Pancreas (tissue), 10 donors: ENCODE measurements at places on chromosomes 2 and 18.

DNA sequence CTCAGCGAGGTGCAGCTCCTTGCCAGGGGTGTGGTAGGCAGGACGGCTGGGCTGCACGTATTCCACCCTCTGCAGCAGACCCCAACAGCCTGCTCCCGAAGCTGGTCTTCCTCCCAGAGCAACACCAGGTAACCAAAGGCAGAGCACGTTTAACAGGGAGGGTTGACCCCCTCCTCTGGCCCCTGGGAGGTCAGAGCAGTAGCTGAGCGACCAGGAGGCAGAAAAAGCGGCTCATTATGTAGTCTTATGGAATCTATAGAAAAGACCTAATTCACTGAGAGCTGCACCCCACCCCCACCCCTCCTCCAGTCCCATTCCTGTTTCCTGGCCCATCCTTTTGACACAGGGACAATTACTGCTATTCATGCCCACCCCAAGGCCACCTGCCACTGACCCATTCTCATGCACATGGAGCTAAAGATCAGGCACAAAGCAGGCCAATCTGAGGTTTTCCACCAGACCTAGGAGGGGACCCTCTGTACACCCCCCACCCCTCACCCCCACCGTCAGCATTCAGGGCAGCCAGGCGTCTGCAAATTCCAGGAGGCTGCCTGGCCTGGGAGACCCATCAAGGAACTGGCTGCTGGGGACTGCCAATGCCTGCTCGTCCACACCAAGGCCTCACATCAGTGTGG lies 60.9 kb upstream of the FZD7 start:
- H3K36me3 ChIP-seq, result no peaks in the 10 kb centered on the region
- H3K4me1 ChIP-seq, result no peaks in the 10 kb centered on the region
- no peak for DNase-seq
- no peak overlapping the region for H3K27ac ChIP-seq
- H3K27me3 ChIP-seq, result no peaks in the 10 kb centered on the region
- no peak overlapping the region for H3K4me3 ChIP-seq

- no peak overlapping the region for H3K4me3 ChIP-seq
- no peaks in the 10 kb centered on the region for H3K36me3 ChIP-seq
- H3K27me3 ChIP-seq, result no peaks in the 10 kb centered on the region
- no peaks in the 10 kb centered on the region for H3K4me1 ChIP-seq
- no peak for DNase-seq
- H3K27ac ChIP-seq, result no peak overlapping the region
These were observed 50.0 kb downstream of the MC4R start for GRCh38 chr18:60322591-60322990.

- no peak overlapping the region for H3K4me3 ChIP-seq
- H3K27me3 ChIP-seq, result no peaks in the 10 kb centered on the region
- no peaks in the 10 kb centered on the region for H3K4me1 ChIP-seq
- DNase-seq, result no peak
These were observed 139.2 kb downstream of the SLC4A3 start for GRCh38 chr2:219766658-219767057.

GRCh38 chr18:28494151-28494550 lies 317.2 kb upstream of the CDH2 start:
- H3K27ac ChIP-seq, result no peak overlapping the region
- no peaks in the 10 kb centered on the region for H3K27me3 ChIP-seq
- H3K4me1 ChIP-seq, result no peaks in the 10 kb centered on the region
- H3K4me3 ChIP-seq, result no peak overlapping the region
- H3K36me3 ChIP-seq, result no peaks in the 10 kb centered on the region
- DNase-seq, result no peak

DNA sequence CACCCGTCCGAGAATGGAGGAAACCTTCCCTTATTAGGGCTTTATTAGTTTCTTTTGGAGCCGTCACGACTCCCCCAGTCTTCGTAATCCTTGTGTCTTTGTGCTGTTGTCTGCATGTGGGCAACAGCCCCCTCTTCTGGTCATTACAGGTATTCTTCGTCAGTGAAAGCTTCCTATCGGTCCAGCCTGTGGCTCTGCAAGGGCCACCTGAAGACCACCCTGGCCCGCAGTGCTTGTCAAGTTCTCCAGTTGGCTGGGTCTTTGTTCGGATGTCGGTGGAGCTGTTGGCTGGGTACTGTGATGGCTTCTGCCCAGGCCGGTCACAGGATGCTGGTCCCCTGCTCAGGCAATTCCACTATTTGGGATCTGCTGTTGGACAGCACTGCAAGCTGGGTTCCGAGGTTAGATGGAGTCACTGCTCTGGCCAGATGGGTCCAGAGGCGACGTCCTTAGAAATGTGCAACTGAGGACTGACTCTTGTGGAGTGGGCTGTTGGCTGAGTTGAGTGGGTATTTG lies 19.2 kb downstream of the E2F6 start:
- no peak overlapping the region for H3K27ac ChIP-seq
- H3K4me1 ChIP-seq, result no peaks in the 10 kb centered on the region
- H3K4me3 ChIP-seq, result no peak overlapping the region
- H3K27me3 ChIP-seq, result no peaks in the 10 kb centered on the region

- H3K4me3 ChIP-seq, result no peak overlapping the region
- peaks cover 10% of the 10 kb centered on the region for H3K4me1 ChIP-seq
- no peak for DNase-seq
- no peak overlapping the region for H3K27ac ChIP-seq
These were observed 5.9 kb downstream of the EIF4E2 start for GRCh38 chr2:232556426-232556825.

DNA sequence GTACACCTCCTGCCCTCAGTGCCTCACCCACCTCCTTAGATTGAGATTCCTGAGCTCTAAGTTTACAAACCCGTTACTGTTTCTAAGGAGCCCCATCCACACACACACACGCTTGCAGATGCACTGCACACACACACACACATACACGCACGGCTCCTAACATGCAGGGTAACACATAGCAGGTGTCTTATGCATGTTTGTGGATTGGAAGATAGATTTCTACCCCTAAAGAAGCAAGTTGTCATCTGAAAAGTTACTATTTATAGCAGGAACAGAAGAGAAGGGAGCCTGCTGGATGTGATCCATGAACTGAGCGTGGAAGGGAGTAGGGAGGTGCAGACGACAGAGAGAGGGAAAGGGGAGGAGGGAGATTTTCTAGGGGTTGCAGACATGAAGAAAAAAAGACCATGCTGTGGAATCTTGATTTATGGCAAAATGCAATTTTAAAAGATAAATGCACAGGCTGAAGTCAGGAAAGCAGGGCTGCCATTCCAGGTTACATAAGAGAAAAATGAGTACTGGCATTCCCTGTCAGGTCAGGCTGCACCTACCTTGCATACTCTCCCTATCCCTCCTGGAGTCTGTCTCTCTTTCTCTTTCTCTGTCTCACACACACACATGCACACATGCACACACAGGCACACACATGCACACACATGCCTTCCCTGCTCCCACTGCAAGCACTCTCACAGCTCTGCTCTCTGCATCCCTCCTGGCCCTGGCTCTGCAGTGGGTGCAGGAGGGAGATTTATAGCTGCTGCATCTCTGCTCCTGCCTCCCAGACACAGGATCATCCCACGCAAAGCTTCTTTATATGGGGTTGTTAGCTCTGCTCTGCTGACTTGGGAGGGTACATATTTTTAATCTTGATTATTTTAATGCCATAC lies 192.6 kb upstream of the MYT1L start:
- H3K27me3 ChIP-seq, result no peaks in the 10 kb centered on the region
- no peak overlapping the region for H3K4me3 ChIP-seq
- no peak for DNase-seq
- no peak overlapping the region for H3K27ac ChIP-seq

DNA sequence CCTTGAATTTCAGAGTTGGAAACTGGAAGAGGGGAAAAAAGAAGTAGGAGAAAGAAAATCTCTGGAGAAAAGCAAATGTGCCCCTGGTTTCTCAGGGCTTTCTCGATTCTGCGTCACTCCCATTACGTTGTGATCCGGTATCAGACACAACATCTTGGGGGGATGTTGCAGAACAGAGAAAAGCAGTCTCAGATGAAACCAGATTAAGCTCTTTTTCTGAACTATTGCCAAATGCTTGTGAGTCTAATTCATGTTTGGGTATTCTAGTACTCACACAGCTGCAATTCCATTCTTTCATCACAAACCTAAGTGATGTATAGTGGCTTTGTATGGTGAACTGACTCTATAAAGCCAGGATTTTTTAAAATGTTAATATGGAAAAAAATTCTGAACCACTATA lies 233.2 kb downstream of the TCF4 start:
- no peak overlapping the region for H3K27ac ChIP-seq
- H3K27me3 ChIP-seq, result no peaks in the 10 kb centered on the region
- no peaks in the 10 kb centered on the region for H3K36me3 ChIP-seq
- no peaks in the 10 kb centered on the region for H3K4me1 ChIP-seq
- H3K4me3 ChIP-seq, result no peak overlapping the region

DNA sequence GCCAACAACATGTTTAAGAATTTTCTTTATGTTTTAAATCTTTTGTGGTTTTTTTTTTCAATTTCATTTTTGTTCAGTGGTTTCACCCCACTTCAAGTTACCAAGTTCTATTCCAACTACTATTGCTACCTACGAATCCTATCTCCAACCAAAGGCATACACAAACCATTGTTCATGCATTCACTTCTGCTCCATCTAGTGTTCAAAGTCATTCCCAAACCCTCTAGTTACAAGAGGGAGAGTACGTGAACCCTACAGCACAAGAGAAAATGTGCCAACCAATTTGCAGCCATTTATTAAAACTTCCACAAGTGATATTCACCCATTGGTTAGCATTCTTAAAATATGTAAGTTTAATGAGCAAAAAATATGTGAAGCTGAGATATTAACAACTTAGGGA lies 295.1 kb upstream of the KYNU start:
- DNase-seq, result no peak
- no peaks in the 10 kb centered on the region for H3K27me3 ChIP-seq
- H3K27ac ChIP-seq, result no peak overlapping the region
- H3K4me1 ChIP-seq, result no peaks in the 10 kb centered on the region

- no peaks in the 10 kb centered on the region for H3K36me3 ChIP-seq
- DNase-seq, result no peak
- no peak overlapping the region for H3K27ac ChIP-seq
- H3K27me3 ChIP-seq, result no peaks in the 10 kb centered on the region
- no peaks in the 10 kb centered on the region for H3K4me1 ChIP-seq
These were observed 47.5 kb downstream of the MRPS5 start for GRCh38 chr2:95073856-95074662.

- H3K4me1 ChIP-seq, result peaks cover 6% of the 10 kb centered on the region
- peaks cover 4% of the 10 kb centered on the region for H3K36me3 ChIP-seq
- DNase-seq, result no peak
- no peak overlapping the region for H3K27ac ChIP-seq
- no peaks in the 10 kb centered on the region for H3K27me3 ChIP-seq
These were observed 41.3 kb downstream of the ARMC9 start for GRCh38 chr2:231239751-231240150.

GRCh38 chr2:197599285-197599965 lies 76.0 kb downstream of the RFTN2 start:
- no peaks in the 10 kb centered on the region for H3K4me1 ChIP-seq
- no peak overlapping the region for H3K27ac ChIP-seq
- no peak overlapping the region for H3K4me3 ChIP-seq
- H3K36me3 ChIP-seq, result no peaks in the 10 kb centered on the region
- no peak for DNase-seq
- H3K27me3 ChIP-seq, result no peaks in the 10 kb centered on the region

GRCh38 chr2:197543206-197543605 lies 27.3 kb downstream of the MOB4 start:
- no peak overlapping the region for H3K27ac ChIP-seq
- no peak overlapping the region for H3K4me3 ChIP-seq
- DNase-seq, result no peak
- no peaks in the 10 kb centered on the region for H3K27me3 ChIP-seq
- H3K36me3 ChIP-seq, result no peaks in the 10 kb centered on the region
- no peaks in the 10 kb centered on the region for H3K4me1 ChIP-seq

- no peaks in the 10 kb centered on the region for H3K36me3 ChIP-seq
- no peak overlapping the region for H3K4me3 ChIP-seq
- DNase-seq, result no peak
- no peak overlapping the region for H3K27ac ChIP-seq
- H3K4me1 ChIP-seq, result no peaks in the 10 kb centered on the region
These were observed 165.0 kb upstream of the SMIM21 start for GRCh38 chr18:75592527-75592926.

DNA sequence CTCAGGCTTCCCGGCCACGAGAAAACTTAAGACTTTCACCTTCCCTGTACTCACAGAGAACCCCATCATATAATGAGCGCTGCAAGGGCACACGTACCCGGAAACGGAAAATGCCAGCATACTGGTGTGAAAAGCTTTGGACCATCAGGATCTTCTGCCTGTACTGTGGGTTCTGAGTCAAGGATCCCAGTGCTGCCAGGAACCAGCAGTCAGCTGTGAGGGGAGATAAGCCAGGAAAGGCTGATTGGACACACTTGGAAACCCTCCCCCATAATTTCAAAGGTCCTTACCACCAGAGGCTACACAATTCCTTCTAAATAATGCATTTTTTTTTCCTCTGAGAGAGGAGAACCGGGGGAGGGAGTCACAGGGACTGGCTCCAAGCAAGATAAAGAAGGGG lies 31.4 kb downstream of the CAPN13 start:
- H3K4me3 ChIP-seq, result no peak overlapping the region
- H3K36me3 ChIP-seq, result no peaks in the 10 kb centered on the region
- H3K27ac ChIP-seq, result no peak overlapping the region
- no peaks in the 10 kb centered on the region for H3K4me1 ChIP-seq
- no peak for DNase-seq

- H3K4me3 ChIP-seq, result no peak overlapping the region
- no peak for DNase-seq
- H3K27me3 ChIP-seq, result no peaks in the 10 kb centered on the region
- H3K27ac ChIP-seq, result no peak overlapping the region
- no peaks in the 10 kb centered on the region for H3K4me1 ChIP-seq
These were observed 33.0 kb downstream of the TMEFF2 start for GRCh38 chr2:192161656-192162290.

DNA sequence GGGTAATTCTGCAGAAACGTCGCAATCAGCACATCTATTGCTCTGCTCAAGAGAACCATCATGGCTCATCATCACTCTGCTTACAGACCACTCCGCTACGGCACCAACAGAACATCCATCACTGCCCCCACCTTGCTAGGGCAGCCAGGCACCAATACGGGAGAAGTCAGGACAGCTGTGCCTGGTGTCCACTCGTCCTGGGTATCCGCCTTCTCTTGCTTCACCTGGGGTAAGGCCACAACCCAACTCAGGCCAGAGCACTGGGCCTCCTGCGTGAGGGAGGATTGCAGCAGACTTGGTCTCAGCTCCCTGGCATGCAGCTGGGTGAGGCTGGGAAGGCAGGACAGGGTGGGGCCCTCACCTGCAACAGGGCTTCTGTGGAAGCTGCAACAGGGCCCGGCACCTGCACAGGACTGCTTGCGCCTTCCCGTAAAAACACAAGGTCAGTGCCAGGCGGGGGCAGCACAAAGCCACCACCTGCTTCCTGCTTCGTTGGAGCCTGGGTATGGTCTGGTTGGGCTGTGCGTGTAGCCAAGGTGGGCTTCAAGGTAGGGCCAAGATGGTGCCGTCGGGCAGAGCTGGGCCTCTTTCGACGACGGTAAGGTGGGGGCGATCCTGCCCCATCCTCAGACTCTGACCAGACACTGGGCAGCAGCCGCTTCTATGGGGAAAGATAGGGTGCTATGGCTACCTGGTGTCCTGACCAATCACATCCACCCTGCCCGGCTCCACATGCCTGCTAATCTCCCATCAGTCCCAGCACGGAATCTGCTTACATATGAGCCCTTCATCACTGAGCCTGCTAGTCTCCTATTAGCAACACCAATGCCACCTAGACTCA lies 7.1 kb upstream of the CFAP53 start:
- H3K27ac ChIP-seq, result no peak overlapping the region
- no peak for DNase-seq
